Right renal pelvis (tissue), 4 donors: ENCODE measurements at places on chromosomes 4 and X. TPM values are rescaled to one million over a fixed set of nuclear protein-coding genes. Genes with fewer than 3 reads are reported as not detected.

The DUSP21 gene
- polyA plus RNA-seq, result not detected

The S100G gene
- polyA plus RNA-seq, result not detected

- no peak for DNase-seq
Measured at GRCh38 chr4:19829101-19829500, 422.6 kb upstream of the SLIT2 start.

DNA sequence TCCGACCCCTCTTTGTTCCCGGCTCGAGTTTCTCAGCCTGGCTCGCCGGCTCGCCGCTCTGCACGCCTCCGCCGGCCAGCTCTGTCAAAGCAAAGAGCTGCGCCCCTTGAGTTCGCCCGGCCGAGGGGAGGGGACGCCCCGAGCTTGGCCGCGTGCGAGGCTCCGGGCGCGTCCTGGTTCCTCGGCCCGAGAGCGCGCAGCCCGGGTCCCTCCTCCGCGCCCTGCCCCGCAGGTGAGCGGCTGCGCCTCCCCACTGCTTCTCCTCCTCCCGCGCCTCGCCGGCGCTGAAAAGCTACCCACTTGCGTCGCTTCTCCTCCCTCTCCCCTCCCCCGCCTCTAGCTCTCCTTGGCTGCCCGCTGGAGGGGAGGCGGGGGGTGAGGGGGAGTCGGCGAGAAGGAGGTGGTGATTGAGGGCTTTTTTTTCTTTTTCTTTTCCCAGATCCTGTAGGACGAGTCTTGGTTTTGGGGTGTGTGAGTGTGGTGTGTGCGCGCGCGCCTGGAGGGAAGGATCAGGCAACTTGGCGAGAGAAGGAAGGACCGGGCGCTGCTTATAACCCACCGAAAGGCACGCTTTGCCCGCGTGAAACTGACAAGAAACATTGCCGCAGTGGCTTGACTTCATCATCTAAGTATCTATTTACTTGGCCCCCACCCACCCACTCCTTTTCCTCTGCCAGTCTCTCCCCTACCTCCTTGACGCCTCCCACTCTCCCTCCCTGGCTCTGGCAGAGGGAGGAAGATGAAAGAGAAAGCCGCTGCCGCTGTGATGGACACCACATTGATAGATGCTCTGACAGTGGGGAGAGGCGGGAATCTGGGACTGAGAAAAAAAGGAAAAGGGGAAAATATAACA, at the start of gene LEF1:
Gene LEF1, minus strand, starts transcription at position 262 of the 853 bp plus-strand sequence. CDS start 1,165 bp downstream, outside the sequence.
- DNase-seq, result peak; percentile 61
